ENCODE measurements at places on chromosomes 2 and 18. TPM values are rescaled to one million over a fixed set of nuclear protein-coding genes. Genes with fewer than 3 reads are reported as not detected.

DNA sequence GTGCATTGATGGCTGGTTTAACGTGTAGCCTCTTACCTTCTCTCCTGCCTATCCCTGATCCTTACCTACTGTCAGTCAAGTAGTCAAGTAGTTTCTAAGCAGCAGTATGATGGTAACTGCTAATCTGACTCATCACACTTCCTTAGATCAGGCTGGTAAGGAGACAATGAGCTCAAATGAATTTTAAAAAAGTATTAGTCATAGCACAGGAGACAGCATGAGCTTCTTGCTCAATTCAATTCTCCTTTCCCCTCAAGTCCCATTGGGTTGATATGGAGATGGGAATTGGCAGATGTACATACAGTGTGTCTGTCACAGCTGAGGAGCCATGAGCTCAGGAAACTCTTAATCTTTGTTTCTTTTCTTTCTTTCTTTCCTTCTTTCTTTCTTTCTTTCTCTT, 799.7 kb downstream of the LRP1B start:
- no peak overlapping the region for H3K27ac ChIP-seq
- no peaks in the 10 kb centered on the region for H3K27me3 ChIP-seq
- DNase-seq: no peak

- H3K36me3 ChIP-seq: peaks cover 26% of the 10 kb centered on the region
- H3K27me3 ChIP-seq: no peaks in the 10 kb centered on the region
- peak overlapping the region; percentile 37 for H3K4me3 ChIP-seq
- no peak for DNase-seq
- peaks cover 53% of the 10 kb centered on the region for H3K4me1 ChIP-seq
Observed at GRCh38 chr18:79507546-79508480, 112.1 kb downstream of the NFATC1 start.

GRCh38 chr2:28252311-28252710, 140.3 kb upstream of the FOSL2 start:
- peak overlapping the region; percentile 56 for H3K27ac ChIP-seq
- DNase-seq: peak; percentile 62
- peak overlapping the region; percentile 12 for H3K4me3 ChIP-seq
- H3K4me1 ChIP-seq: peaks cover 40% of the 10 kb centered on the region
- H3K27me3 ChIP-seq: no peaks in the 10 kb centered on the region

DNA sequence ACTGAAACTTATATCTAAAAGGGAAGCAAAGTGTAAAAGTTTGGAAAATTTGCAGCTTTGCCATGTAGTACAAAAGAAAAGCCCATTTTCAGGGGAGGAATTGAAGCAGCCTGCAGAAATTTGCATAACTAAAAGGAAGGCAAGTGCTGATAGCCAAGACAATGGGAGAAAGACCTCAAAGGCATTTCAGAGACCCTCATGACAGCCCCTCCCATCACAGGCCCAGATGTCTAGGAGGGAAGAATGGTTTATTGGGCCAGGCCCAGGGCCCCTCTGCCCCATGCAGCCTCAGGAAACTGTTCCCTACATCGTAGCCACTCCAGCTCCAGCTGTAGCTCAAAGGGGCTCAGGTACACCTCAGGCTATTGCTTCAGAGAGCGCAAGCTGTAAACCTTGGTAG, 14.4 kb upstream of the WDR75 start:
- no peaks in the 10 kb centered on the region for H3K27me3 ChIP-seq
- no peaks in the 10 kb centered on the region for H3K4me1 ChIP-seq
- DNase-seq: no peak
- peaks cover 2% of the 10 kb centered on the region for H3K36me3 ChIP-seq
- H3K4me3 ChIP-seq: no peak overlapping the region

TBR1 gene
- not detected for total RNA-seq

AMMECR1L gene
- 15.0 TPM for total RNA-seq
